ENCODE measurements at places on chromosomes 2 and 18.

DNA sequence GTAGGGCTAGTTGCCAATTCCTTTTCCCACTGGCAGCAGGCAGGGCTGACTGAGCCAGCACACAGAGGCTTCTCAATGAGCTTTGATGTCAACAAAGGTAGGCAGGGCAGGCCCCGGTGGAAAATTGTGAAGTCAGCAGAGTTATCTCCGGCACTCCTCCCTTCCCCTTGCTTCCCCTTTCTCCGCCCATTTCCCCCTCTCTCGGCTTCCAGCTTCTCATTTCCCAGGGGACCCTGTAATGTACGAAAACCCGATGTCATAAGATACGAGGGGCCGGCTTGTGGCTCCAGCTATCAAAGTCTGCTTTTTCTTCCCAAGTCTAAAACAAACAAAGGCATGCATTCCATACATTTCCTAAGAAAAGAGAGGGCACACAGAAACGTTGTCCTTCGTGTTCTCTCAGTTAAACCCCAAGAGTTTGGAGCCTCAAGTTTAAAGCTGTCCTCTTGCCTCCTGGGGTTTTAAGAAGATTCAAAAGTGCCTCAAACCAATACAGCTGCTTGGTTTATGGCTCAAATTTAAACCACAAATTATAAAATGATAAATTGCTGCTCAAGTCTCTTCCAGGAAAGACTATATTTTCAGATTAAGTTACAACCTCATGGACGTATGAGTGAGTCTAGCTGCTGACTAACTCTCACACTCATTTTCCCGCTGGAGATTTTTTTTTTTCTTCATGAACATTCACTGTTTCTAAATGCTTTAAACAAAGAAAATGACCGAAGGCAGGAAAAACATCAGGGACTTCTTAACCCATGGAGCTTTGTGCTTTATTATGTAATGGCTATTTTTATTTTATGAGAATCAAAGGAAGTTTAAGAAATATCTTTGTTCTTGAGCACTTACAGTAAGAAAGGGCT is 27.2 kb upstream of the EML4 start:
- DNase-seq = no peak

- no peak for DNase-seq
Measured at GRCh38 chr2:197972061-197972460, 167.7 kb downstream of the PLCL1 start.

DNA sequence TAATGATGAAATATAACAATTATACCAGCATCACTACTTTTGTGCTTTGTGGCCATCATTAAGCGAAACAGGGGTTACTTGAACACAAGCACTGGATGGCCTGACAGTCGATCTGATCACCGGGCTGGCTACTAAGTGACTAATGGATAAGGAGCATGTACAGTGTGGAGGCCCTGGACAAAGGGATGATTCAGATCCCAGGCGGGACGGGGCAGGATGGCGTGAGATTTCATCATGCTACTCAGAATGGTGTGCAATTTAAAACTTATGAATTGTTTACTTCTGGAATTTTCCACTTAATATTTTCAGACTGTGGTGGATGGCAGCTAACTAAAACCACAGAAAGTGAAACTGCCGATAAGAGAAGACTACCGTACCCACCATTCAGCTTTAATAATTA is 7.0 kb upstream of the CLIP4 start:
- no peak for DNase-seq

GRCh38 chr2:133414486-133415209 is 153.6 kb downstream of the NCKAP5 start:
- DNase-seq = no peak

DNA sequence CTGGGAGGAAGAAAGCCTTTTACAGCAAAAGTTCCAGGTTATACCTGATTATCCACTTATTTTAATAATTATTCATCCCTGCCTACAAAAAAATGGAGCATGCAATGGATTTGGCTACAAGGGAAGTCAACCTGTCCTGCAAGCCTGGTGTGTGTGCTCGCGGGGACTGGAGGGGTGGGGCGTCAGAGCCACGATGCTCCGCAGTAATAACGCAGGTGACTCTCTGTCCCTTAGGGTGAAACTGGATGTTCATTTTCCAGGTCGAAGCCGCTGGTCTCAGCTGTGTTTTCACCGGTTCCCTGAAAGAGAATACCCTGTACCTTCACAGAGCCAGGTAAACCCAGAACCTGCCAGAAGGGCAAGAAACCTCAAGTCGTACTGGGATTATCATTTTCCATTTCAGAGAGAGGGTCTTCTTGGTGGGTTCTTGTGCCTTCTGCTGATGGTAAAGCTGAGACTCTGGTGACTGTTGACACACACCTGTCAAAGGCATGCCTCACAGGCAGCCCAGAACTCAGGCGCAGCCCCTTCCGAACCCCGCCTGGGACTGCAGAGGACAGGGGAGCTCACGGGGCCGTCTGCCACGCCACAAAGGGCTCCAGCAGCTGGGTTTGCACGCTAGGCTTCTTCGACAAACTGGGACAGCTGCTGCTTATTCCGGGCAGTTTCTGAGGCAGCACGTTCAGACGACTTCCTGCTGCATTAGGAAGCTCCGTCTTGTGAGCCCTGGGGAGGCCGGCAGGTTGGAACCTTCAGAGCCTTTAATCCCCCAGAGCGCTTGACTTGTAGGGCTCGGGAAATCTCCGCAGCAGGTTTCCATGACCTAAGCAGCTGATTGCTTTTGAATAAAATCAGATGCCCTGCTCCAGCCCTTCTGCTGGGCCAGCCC is 58.6 kb downstream of the KCNG2 start:
- peak; percentile 29 for DNase-seq

DNA sequence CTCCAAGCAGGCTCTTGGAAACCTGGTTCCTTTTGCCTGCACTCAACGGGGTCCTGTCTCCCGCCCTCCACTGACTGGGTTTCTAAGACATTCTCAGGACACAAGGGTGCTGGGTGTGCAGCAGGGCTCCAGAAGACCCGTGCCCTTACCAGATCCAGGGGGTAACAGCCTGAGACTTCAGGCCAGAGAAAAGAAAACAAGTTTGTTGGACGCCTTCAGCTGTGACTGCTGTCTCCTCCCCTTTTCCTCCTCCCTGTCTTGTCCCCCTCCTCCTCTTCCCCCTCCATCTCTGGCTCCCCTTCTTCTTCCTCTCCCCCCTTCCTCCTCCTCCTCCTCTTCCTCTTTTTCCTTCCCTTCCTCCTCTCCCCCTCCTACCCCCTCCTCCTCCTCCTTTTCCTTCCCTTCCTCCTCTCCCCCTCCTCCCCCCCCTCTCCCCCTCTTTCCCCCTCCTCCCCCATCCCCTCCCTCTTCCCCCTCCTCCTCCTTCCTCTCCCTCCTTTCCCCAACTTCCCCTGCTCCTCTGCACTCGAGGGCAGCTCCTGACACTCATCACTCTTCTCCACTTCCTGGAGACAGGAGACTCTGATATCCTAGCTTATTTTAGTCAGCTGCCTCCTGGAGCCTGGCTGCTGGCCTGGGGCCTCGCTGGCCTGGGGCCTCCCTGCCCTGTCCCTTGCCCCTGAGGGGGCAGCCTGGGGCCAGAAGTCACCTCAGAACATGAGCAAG is 12.4 kb downstream of the ADRA2B start:
- DNase-seq = no peak

DNA sequence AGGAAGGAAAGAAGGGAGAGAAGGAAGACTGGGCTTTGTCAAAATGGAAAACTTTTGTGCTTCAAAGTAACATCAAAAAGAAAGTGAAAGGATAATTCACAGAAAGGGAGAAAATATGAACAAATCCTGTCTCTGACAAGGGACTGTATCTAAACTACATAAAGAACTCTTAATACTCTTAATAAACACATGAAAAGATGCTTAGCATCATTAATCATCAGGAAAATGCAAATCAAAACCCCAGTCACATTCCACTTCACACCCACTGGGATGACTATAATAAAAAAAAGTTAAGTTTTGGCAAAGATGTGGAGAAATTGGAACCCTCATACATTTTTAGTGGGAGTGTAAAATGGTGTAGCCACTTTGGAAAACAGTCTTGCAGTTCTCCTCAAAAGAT is 11.8 kb upstream of the ZFP36L2 start:
- DNase-seq = no peak

DNA sequence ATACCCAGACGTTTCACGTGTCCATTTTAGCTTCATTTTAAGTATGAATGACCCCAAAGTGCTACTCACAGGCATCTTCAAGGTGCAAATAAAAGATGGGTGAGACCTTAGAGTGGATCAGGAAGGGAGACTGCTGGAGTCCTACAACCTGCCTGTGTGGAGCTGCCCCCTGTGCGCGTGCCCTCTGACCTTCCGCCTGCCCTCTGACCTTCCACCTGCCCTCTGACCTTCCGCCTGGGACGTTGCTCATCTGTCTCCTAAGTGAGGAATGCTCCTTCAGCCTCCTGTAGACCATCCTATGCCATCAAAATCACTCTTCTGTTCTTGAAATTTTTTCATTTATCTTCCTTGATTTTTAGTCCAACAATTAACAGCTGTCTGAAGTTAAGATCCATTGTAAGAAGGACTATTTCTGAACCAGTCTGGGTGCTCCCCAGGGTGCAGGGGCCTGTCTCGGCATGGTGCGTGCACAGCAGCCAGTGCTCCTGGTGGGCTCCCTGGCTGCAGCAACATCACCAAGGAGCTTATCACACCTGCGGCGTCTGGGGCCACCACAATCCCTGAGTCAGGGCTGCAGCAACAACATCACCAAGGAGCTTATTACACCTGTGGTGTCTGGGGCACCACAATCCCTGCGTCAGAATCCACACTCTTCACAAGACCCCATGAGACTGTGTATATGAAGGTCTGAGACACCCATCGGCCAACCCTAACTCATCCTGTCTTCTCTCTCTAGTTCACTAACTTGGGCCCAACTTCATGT is 86.0 kb downstream of the TPO start:
- no peak for DNase-seq

GRCh38 chr2:111691164-111691875 is 192.7 kb downstream of the ANAPC1 start:
- DNase-seq = peak; percentile 32

- no peak for DNase-seq
Measured at GRCh38 chr2:112019569-112019982, 35.5 kb upstream of the TMEM87B start.

- DNase-seq = no peak
Measured at GRCh38 chr2:40329739-40330030, 122.2 kb downstream of the SLC8A1 start.

DNA sequence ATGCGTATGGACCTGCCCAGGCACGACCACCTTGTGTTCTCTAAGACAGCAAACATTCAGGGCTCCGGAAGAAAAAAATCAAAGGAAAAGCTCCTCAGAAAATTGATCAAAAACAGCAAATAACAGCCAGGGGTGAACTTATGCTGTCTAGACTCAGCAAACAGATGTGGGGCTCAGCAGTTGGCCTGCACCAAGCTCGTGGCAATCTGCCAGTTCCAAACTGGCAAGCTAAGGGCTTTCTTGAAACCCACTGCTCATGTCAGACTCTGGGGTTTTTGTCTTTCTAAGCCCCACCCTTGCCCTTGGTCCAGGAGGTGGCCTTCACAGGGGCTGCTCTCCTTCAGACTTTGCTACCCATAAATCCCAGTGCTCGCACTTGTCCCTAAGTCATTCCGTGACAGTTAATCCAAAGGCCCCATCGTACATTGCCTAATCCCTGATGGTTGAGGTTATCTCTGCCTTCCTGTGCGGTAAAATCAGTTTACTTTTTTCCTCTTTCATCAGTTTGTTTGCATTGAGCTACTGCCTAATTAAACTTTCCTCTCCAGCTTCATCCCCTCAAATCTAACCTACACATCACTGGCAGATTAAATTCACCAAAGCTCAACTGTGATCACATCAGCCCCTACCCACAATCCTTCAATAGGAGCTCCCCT is 408.0 kb downstream of the LRATD1 start:
- peak; percentile 75 for DNase-seq

GRCh38 chr2:100071335-100072043 is 70.9 kb downstream of the AFF3 start:
- DNase-seq = no peak

DNA sequence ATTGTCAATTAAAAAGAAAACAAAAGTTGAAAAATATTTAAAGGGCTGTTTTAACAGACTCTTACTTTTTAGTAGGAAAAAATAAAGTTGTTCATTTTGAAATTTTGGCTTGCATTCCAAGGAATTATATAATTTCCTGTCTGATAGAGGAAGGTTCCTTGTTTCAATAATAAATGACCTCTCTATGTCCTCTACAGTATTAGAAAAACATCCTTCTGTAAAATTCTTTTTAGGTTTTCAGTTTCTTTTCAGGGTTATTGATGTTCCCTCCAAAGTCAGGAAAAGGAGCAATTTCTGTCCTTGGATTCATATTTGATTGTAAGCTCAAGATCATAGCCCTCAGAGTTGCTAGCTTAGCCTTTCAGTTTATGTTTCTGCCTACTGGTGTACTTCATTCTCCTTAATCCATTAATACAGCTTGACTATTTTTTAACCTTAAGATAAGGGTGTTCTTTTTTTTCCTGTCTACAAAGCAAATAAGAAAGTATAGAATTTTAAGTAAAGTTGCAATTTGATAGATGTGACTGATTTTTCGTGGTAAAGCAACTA is 125.2 kb upstream of the COL3A1 start:
- DNase-seq = no peak

- no peak for DNase-seq
Measured at GRCh38 chr2:45127321-45127720, 118.1 kb upstream of the SIX2 start.

GRCh38 chr2:23293063-23293462 is 91.9 kb upstream of the KLHL29 start:
- DNase-seq = peak; percentile 59

GRCh38 chr2:208266936-208267335 is 881 bp downstream of the PIKFYVE start:
- no peak for DNase-seq

DNA sequence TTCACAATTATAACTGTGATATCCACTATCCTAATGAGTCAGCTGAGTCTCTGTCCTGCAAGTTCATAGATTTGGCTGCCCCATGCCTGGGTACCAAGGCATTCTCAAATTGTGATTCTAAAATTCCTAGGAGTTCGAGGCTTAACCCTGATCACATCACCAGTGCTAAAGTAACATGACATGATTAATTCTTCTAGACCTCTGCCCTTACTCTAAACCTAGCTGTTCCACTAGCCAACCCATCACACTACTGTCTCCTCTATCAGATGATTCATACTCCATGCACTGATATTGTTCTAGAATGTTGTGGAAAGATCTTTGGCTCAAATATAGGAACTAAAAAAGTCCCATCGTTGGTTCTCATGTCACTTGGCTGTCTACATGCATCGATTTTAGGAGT is 487.6 kb downstream of the PIK3C3 start:
- no peak for DNase-seq

- no peak for DNase-seq
Measured at GRCh38 chr2:174554529-174555150, 43.0 kb downstream of the WIPF1 start.
